SHP77 treated with DMSO at 0.1 percent for 48 hours (cell line): ENCODE measurements at places on chromosomes 6 and 20.

- peak; percentile 41 for DNase-seq
These were observed 1261.9 kb upstream of the CITED2 start for GRCh38 chr6:140636271-140636907.

- no peak for DNase-seq
These were observed 402.7 kb upstream of the AGPAT4 start for GRCh38 chr6:161676586-161676985.

DNA sequence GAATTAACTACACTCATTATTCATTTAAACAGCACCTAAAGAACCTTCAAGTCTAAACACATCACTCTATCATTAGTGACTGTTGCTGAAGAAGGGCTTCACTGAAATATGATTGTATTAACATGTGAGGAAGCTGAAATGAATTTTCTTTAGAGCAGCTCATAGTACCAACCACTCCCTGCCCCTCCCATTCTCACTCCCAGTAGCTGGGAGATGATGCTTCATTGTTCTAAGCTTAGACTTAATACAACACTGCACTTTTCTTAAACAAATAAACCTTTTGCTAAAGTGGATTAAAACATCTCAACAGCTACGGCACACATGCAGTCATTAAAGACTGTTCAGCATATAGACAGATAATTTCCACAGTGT, 63.1 kb downstream of the ATXN1 start:
- DNase-seq: no peak

GRCh38 chr6:42400886-42401612, 50.7 kb downstream of the TRERF1 start:
- no peak for DNase-seq

DNA sequence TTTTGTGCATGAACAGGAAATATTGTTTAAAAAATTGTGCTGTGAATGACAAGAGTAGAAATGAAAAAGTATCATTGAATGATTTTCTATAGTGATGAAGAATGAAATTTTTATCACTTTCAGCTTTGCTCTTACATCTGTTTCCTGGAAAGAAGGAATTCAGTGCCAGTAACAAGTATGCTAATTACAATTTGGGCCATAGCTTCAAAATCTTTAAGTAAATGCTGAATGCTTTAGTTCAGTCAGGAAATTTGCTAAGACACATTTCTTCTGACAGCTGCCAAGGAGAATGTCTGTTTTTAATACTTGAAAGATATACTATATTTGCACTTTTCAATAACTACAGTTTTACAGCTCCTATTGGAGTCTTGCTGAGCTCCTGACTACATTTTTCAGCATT, 203.7 kb upstream of the RSPO3 start:
- no peak for DNase-seq

- DNase-seq: peak; percentile 97
These were observed 47.0 kb downstream of the OR2B2 start for GRCh38 chr6:27864906-27865849.

DNA sequence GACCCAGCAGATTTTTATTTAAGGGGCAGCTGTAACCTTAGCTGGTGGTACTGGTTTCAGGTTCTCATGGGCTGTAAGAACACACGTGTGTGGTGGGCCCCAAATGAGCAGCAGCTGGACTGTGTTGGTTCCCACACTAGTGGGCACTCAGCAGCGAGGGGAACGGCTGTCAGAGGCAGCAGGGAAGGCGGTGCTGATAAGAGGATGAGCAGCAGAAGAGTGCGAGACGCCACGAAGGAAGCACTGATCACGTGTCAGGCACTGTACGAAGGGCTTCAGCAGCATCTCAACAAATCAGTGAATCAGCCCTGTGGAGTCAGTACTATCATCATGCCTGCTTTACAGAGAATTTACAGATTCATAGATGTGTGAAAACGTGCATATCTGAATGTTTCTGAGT, 41.0 kb upstream of the EMILIN3 start:
- no peak for DNase-seq

GRCh38 chr6:125111219-125111983, 42.2 kb upstream of the TPD52L1 start:
- DNase-seq: no peak

GRCh38 chr6:150025201-150025917, at the start of gene RAET1L:
Gene RAET1L (minus strand): TSS chr6:150025532. CDS start chr6:150025471, 61 bp downstream.
- DNase-seq: no peak

- peak; percentile 36 for DNase-seq
These were observed 46.3 kb downstream of the TULP4 start for GRCh38 chr6:158358450-158359077.

DNA sequence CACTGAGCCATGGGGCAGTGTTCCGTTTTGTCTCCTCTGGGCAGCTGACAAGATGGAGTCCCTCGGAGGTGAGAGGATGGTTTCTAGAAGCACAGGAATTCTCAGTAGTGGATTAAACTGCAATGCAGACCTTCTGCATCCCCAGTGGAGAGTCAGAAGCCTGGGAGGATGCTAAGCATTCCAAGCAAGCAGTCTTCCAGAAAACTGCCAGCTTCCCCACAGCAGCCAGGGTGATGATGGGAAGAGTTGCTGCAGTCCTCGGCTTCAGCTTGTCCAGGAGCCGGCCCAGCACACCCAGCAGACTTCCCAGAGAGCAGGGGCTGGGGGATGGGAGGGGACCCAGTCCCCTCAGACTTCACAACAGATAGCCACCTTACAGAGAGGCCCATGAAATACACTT, 163.6 kb downstream of the LY86 start:
- no peak for DNase-seq

GRCh38 chr6:75933387-75933975, 139.0 kb downstream of the IMPG1 start:
- no peak for DNase-seq

DNA sequence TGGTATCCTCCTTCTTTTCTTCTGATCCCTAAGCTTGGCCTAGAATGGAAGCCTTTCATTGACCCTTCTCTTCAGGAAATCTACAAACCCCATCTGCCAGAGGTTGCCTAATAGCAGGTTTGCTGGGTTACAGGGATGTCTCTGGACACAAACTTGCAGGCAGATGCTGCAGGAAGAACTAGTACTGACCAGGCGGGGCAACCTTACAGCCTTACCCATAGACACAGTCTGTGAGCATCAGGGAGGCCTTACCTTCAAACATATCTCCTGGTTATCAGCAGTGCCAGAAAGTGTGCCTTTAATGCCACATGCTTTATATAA, 2.6 kb downstream of the SCUBE3 start:
- no peak for DNase-seq

DNA sequence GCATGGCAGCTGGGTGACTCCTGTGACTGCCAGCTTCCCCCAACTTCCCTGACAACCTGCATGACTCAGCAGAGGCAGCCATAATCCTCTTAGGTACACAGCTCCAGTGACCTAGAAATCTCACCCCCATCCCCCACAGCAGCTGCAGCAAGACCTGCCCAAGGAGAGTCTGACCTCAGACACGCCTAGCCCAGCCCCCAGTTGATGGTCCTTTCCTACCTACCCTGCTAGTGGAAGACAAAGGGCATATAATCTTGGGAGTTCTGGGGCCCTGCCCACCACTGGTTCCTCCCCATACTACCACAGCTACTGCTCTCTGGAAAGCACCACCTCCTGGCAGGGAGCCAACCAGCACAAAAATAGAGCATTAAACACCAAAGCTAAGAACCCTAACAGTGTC, 90.2 kb downstream of the F13A1 start:
- peak; percentile 19 for DNase-seq

DNA sequence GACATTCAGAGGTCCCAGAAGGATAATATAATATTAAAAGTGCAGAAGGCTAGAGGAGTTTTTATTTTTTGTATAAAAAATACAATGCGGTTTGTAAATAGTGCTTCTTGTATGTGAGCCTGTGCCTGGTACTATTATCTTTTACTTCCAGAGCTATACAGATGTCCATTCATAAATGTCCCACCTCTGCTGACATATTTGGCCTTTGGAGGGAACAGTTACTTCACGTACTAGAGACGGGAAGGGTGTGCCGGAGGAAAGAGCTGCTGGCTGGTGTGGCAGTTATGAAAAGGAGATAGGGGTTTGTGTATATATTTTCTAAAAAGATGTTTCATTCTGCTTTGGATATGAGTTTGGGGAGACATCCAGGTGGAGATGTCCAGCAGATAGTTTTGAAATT, 8.8 kb downstream of the CD109 start:
- DNase-seq: no peak

DNA sequence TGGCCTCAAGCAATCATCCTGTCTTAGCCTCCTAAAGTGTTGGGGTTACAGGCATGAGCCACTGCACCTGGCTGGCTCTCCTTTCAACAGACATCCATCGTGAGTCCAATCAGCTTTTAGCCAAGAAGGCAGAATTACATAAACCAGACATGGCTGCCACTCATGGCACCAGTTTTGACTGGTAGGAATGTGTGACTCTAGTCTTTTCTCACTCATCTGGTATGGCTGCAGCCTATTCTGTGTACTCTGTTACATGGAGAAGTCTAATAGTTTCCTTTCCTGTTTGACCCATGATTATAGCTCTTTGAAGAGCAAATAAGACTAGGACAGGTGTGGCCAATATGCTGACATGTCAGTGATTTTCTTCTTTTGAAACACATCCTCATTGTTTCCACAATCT, 27.0 kb upstream of the RNF144B start:
- DNase-seq: no peak

- no peak for DNase-seq
These were observed 45.0 kb upstream of the KIF25 start for GRCh38 chr6:167952512-167952859.

DNA sequence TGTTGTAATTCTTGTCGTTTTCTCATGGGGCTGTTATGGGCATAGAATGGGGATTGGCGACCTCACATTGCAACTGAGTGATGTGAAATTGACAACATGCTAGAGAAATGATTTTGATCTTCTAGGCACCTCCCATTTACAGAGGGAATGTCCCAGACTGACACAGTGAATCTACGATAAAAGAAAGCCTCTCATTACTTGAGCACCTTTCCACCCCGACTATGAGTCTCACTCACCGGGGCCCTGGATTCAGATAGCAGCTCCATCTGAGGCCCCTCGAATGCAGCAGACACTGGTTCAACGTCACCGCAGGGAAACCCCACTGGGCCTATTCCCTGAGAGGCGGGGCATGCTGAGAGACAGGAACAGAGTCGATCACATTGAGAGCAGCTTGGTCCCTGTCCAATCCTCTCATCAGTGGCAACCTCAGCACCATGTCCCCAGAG, 49.1 kb downstream of the NFATC2 start:
- no peak for DNase-seq

- DNase-seq: no peak
These were observed 19.3 kb downstream of the RIN2 start for GRCh38 chr20:19777315-19777714.

DNA sequence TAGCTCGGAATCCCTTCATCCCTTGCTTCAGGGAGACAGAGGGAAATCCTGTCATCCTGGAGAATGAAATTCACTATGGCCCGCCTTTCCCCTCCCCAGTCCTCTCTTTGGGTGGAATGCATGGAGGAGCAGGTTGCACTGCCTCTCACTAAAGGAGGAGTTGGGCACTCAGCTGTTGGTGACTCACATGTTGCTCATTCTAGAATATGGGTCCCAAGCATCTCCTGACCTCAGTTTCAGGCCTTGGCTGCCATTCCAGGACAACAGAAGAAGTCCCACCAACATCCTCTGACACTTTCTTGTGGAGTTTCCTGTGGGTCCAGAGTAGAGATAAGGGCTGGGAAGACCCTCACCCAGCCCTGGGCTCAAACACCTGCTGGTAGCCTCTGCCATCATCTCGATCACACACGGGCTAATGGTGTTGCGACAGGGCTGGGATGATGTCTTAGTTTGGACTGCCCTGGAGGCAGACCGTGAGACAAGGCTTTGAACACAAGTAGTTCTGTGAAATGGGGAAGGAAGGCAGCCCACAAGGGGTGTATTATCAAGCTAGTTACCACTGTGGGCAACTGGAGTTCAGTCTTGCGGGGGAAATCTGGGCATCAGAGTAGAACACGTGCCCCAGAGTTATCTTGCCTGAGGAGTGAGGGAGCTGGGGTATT, 52.4 kb upstream of the RNF24 start:
- DNase-seq: no peak

GRCh38 chr20:34458631-34459030, 57.6 kb upstream of the DYNLRB1 start:
- no peak for DNase-seq

DNA sequence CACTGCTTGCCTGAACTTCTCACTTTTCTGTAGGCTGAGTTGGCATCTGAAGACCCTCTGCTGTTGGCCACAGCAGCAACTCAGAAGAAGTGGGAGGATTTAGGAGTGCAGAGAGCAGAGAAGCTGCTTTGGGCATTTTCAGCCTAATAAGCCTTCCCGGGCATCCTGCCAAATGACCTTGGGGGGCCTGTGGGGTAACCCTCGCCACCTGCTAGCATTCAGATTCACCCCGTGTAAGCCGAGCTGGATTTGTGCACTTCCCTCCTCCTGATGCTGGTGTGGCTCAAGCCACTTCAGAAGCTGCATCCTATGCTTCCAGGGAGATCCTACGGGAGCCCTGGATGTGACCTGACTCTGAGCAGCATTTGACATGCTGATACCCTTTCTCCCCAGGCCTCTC, 114.8 kb downstream of the LRFN2 start:
- DNase-seq: no peak

DNA sequence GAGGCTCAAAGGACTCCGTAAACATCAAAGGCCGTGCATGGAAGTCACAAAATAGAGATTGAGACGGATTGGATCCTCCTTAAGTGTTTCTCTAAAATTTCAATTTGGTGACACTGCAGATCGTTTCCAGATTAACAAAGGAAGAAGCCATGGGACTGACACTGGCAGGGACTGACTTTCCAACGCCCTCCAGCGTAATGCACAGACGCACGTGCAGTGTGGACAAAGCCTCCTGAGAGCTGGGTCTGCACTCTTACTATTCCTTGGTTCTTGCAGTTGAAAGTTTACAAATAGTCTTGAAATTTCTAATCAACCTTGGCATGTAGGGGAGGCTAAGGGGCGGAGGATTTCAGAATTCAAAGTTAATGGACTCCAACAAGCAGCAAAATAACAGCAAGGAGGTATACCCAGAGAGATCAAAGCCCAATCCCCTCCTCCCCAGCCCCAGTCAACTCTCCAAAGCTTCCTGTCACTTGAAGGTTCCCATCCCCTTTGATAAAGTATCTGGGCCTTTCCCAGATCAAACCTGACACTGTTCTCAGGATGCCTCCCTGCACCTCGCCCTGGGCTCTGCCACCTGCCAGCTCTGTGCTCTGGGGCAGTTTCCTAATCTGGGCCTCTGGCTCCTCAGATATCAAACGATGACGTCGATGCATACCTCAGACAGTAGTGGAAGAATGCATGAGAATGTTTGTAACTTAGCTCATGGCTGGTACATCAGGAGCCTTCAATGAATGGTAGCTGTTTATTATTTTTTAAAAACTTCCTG, 106.5 kb upstream of the TRAF3IP2 start:
- no peak for DNase-seq

DNA sequence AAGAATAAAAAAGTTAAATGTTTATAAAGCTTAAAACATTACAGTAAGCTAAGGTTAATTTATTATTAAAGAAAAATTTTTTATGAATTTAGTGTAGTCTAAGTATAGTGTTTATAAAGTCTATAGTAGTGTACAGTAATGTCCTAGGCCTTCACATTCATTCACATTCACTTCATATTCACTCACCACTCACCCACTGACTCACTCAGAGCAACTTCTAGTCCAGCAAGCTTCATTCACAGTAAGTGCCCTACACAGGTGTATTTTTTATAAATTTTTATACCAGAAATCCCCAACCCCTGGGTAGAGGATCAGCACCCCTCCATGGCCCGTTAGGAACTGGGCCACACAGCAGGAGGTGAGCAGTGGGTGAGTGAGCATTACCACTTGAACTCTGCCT, 24.3 kb upstream of the ADGRF1 start:
- no peak for DNase-seq
